ENCODE measurements at places on chromosomes 11 and 22. TPM values are rescaled to one million over a fixed set of nuclear protein-coding genes. Genes with fewer than 3 reads are reported as not detected.

The OR4D10 gene
- not detected for total RNA-seq

The MMP13 gene
- not detected for total RNA-seq

The OR5A1 gene
- total RNA-seq = not detected

The OR51E2 gene
- total RNA-seq = not detected

The HTR3B gene
- not detected for total RNA-seq

The MIAT gene
- 0.78 TPM for total RNA-seq

The TLCD5 gene
- 9.4 TPM for total RNA-seq

The GGT5 gene
- total RNA-seq = 117 TPM

The RFPL3 gene
- not detected for total RNA-seq

- no peak overlapping the region for H3K4me3 ChIP-seq
- H3K27ac ChIP-seq = no peak overlapping the region
- no peaks in the 10 kb centered on the region for H3K4me1 ChIP-seq
- no peaks in the 10 kb centered on the region for H3K36me3 ChIP-seq
- DNase-seq = no peak
These were observed 60.3 kb downstream of the MTMR2 start for GRCh38 chr11:95863486-95864140.

DNA sequence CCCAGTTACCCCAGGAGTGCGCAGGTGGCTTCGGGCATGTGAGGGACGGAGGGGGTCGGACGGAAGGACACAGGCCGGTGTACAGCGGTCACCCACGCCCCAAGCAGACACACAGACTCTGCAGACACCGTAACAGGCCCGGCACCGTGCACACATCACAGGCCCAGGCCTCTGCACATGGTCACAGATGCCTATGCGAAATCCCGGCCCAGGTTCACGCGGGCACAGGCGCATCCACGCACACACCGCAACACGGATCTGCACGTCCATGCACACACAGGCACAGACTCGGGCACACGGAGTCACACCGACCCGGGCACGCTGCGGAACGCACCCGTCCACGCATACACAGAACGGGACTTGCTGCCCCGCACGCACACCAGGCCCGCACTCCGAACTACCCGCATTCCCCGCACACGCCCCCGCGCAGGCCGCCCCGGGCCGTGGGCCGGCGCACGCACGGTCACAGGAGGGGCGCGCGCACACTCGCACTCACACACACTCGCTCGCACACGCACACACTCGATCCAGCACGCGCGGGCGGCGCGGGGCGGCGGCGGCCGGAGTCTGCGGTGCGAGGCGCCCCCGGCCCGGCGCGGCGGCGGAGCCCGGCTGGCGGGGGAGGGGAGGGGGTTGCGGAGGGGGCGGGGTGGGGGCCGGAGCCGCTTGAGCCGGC is at the start of gene MGAT3:
Gene MGAT3 (plus strand): TSS at position 491 of the 676 bp plus-strand sequence. CDS start 30,336 bp downstream, outside the sequence.
- no peaks in the 10 kb centered on the region for H3K4me1 ChIP-seq
- H3K36me3 ChIP-seq = no peaks in the 10 kb centered on the region
- H3K4me3 ChIP-seq = no peak within 1 kb of the TSS
- H3K27ac ChIP-seq = no peak within 1 kb of the TSS

- no peak for DNase-seq
- no peaks in the 10 kb centered on the region for H3K4me1 ChIP-seq
- H3K4me3 ChIP-seq = no peak overlapping the region
These were observed 14.5 kb upstream of the CLMP start for GRCh38 chr11:123209591-123209990.

- H3K27me3 ChIP-seq = no peaks in the 10 kb centered on the region
- H3K27ac ChIP-seq = no peak overlapping the region
- H3K36me3 ChIP-seq = no peaks in the 10 kb centered on the region
- DNase-seq = no peak
- no peak overlapping the region for H3K4me3 ChIP-seq
- peaks cover 15% of the 10 kb centered on the region for H3K4me1 ChIP-seq
These were observed 35.3 kb downstream of the EHF start for GRCh38 chr11:34656062-34656720.

DNA sequence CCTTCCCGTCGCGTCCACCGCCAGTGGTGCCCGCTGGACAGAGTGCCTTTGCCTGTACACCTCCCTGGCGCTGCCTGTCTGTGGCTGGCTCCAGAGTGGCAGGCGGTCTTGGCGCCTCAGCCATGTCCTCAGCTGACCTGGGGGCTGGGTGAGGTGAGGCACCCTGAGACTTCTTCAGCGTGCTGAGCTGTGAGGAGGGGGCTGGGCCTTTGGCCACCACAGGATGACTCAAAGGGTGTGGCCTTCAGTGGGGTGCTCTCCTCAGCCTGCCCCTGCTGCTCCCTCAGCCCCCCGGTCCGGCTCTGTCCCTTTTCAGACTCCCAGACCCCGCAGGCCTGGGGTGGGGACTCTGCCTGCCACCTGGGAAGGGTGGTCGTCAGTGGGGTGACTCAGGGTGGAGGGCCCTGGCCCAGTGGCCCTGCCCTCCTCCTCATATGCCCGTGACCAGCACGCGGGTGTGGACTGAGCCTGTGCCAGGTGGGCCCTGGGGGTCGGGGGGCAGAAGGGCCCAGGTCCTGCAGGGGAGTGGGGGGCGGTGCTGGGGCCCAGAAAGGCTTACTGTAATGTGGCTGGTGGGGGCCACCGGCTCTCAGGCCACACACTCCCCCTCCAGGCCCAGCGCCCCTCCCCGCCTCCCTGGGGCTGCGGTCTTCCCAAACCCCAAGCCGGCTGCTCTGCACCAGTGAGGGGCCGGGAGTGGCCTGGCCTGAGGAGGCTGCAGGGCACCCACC is 15.9 kb downstream of the CRELD2 start:
- H3K4me1 ChIP-seq = peaks cover 22% of the 10 kb centered on the region
- no peaks in the 10 kb centered on the region for H3K27me3 ChIP-seq
- no peak overlapping the region for H3K4me3 ChIP-seq
- peak; percentile 75 for DNase-seq
- H3K27ac ChIP-seq = peak overlapping the region; percentile 85
- H3K36me3 ChIP-seq = no peaks in the 10 kb centered on the region

DNA sequence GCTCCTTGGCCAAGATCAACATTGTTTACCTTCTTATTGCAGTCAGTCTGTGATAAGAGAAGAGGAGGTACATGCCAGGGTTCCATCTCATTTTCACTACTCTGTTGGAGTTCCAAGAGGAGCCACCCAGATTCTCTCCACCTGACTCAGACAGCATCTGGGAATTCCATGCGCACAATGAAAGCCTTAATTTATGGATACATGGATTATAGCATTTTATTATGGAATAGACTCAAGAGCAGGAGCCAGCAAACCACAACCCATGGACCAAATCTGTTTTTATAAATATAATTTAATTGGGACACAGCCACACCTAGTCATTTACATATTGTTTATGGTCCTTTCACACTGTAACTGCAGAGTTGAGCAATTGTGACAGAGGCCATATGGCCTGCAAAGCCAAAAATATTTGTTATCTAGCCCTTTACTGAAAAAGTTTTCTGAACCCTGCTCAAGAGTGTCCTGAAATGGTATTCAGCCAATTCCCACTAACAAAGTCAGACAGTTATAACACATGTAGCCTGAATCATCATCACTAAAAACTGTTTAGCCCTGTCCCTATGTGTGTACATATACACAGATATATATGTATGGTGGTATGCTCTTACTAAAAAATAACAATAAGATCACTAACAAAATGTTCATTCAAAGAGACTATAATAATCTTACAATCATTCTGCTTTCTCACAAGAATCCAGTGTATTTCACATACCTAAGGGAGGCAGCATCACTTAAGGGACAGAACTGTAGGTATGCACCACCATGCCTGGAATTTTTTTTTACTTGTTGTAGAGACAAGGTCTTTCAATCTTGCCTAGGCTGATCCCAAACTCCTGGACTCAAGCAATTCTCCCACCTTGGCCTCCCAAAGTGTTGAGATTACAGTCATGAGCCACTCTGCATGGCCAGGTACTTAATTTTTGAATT is 104.5 kb upstream of the TEAD1 start:
- no peaks in the 10 kb centered on the region for H3K4me1 ChIP-seq
- no peaks in the 10 kb centered on the region for H3K27me3 ChIP-seq
- H3K36me3 ChIP-seq = no peaks in the 10 kb centered on the region
- no peak overlapping the region for H3K27ac ChIP-seq
- no peak overlapping the region for H3K4me3 ChIP-seq

DNA sequence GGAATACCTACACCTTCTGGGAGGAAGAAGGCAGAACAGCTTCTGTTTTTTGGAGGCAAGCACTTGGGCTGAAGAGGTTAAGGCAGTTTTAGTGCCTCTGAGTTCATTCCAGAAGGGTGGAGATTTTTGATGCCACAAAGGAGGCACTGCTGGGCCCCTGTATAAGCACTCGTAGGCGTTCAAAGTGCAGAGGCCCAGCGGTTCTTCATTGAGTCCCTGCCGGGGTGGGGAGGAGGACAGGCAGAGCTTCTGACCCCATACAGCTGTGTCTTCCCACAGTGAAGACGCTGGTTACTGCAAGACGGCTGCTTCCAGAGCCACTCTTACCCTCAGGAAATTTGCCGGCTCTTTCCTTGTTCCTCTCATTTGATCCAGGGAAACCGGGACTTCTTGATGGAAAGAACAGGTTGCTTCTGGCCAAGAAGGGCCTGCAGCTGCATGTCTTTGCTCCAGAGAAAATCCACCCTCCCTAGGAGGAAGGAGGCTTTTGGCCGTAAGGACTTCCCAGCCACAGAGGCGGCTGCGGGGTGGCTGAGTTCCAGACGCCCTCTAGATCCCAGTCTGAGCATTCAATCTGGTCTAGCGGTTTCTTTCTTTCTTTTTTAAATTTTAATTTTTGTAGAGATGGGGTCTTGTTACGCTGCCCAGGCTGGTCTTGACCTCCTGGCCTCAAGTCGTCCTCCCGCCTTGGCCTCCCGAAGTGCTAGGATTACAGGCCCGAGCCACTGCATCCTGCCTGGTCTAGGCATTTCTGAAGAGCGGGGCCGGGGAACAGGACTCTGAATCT is 9.4 kb downstream of the ADAMTS15 start:
- no peak for DNase-seq
- H3K4me3 ChIP-seq = no peak overlapping the region
- H3K27ac ChIP-seq = no peak overlapping the region
- H3K27me3 ChIP-seq = no peaks in the 10 kb centered on the region
- no peaks in the 10 kb centered on the region for H3K4me1 ChIP-seq

DNA sequence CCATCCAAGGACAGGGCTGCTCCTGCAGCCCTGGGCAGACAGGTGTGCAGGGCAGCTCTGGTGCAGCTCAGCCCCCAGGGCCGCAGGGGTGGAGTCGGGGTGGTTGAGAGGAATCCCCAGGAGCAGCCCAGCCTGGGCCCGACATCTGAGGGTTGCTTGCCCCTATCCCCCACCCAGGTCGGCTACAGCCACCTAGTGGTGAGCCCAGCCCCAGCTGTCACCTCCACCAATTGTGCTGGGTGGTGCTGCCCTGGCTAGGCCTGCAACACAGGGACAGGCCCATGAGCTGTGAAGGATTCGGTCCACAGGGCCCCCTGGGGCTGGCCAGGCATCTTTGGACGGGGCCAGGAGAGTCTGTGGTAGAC is 29.6 kb downstream of the RTN4R start:
- H3K4me3 ChIP-seq = no peak overlapping the region
- no peak for DNase-seq
- H3K4me1 ChIP-seq = no peaks in the 10 kb centered on the region
- H3K36me3 ChIP-seq = no peaks in the 10 kb centered on the region

DNA sequence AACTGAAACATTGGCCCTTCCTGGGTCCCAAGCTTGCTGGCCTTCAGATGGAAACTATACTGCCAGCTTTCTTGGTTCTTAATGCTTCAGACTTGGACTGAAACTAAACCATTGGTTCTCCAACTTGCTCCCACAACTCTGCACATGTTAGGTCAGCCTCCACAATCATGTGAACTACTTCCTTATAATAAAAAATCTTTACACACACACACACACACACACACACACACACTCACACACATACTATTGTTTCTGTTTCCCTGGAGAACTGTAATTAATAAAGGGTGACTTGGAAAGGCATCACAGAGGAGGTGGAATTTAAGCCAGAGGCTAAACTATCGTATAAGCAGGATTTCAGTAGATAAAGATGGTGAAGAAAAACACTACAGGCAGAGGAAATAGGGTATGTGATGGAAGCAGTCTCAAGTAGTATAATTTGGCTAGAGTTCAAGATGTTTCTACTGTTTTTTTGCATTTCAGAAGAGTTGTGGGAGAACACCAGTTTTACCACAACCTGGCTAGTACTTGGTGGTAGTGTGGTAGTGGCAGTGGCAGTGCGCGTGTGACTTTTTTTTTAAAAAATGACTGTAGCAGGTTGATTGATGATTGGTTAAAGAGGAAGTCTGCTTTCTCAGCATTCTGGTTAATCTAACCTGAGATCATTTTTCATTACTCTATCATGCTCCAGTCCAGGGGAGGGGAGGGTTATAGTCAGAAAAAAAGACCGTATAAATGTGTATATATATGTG is 70.1 kb downstream of the PDE3B start:
- H3K4me1 ChIP-seq = no peaks in the 10 kb centered on the region
- DNase-seq = no peak
- no peak overlapping the region for H3K4me3 ChIP-seq
- no peak overlapping the region for H3K27ac ChIP-seq
- no peaks in the 10 kb centered on the region for H3K27me3 ChIP-seq

- no peak for DNase-seq
- no peak overlapping the region for H3K27ac ChIP-seq
- no peaks in the 10 kb centered on the region for H3K27me3 ChIP-seq
- no peak overlapping the region for H3K4me3 ChIP-seq
- no peaks in the 10 kb centered on the region for H3K4me1 ChIP-seq
These were observed 34.6 kb downstream of the PARVG start for GRCh38 chr22:44215287-44215686.

DNA sequence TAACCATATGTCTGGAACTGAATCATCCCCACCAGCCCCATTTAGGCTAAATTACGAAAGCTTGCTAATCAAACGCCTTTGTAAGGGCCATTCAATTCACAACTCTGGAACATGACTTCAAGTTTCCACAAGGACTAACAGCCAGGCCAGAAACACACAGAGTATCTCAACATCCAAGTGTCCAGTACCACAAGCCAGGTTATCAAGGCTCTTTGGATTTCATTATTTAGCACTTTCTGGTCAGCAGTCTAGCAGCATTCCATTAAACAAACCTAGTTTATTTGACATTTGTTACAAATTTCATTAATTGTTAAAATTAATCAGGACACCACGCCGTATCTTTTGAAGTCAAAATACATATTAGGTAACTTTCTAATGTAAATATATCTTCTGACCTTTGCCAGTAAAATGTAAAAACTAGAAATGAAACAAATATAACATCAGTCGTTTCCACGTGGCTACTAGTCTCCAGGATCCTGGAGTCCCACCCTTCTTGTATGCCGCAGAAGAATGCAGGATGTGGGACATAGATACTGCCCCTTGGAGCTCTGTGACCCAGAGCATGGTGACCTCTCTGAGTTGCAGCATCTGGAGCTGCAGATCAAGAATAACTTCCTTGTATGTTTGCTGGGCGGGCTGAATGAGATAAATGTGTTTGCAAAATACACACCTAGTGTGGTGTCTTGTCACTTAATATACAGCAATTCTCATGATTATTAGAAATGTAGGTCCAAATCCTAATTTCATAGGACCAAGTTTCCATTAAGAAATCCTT is 64.7 kb downstream of the MPPED2 start:
- no peaks in the 10 kb centered on the region for H3K36me3 ChIP-seq
- no peaks in the 10 kb centered on the region for H3K4me1 ChIP-seq
- H3K4me3 ChIP-seq = no peak overlapping the region
- DNase-seq = no peak
- no peak overlapping the region for H3K27ac ChIP-seq

GRCh38 chr11:59643390-59643789 is 25.4 kb downstream of the PATL1 start:
- H3K4me1 ChIP-seq = no peaks in the 10 kb centered on the region
- H3K27ac ChIP-seq = no peak overlapping the region
- peaks cover 75% of the 10 kb centered on the region for H3K36me3 ChIP-seq
- H3K27me3 ChIP-seq = no peaks in the 10 kb centered on the region
- no peak overlapping the region for H3K4me3 ChIP-seq
- DNase-seq = no peak

Data from adrenal gland (tissue), 19 donors.